ENCODE measurements at places on chromosomes 16 and 17.

GRCh38 chr16:29641561-29641960, 21.5 kb upstream of the SPN start:
- DNase-seq: no peak

DNA sequence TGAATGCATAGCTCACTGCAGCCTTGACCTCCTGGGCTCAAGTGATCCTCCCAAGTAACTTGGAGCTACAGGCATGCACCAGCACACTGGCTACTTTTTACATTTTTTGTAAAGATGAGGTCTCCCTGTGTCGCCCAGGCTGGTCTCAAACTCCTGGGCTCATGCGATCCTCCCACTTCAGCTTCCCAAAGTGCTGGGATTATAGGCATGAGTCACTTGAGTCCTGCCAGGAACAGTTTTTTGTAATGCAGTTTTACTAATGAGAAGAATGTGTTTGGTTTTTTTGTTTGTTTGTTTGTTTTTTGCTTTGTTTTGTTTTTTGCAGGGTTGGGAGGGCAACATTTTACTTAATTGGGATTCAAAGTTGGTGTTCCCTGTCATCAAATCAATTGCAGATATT, 22.2 kb downstream of the SOST start:
- no peak for DNase-seq

GRCh38 chr17:76083536-76084182, 4.7 kb downstream of the ZACN start:
- DNase-seq: no peak

DNA sequence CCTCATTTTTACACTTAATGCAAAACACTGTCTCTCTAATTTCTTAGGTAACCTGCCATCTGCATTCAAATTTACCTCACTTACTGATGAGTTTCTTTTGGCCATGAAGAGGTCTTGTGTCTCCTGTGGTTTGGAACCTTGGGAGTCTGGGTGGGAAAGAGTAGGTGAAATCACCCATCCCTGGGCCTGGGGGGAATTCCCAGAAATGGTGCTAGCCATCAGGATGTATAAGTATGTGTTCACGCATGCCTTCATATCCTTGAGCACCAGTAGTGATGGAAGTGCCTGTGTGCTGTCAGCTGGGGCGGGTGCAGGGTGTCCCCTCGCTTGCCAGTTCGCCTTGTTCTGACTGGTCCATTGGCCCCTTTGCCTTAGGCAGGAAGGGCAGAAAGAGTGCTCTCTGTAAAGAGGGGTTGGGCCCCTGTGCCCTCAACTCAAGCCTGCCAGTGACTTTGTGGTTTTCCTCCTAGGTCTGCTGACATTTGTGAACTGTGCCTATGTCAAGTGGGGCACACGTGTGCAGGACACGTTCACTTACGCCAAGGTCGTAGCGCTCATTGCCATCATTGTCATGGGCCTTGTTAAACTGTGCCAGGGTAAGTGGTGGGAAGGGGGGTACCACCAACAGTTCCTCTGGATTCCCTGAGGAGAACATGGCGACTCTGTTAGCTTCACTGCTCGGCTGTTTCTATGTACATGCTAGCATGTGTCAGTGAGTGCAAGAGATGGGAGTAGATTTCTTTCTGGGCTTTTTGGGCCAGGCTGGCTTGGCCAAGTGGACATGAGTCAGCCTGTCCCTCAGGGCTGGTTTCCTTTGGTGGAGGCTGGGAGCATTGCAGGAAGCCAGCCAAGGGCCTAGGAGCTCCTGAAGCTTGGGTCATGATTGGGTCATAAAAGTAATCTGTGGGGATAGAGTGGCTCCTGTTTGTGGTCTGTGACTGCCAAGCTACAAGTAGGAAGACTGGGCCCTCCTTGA, 23.2 kb downstream of the SLC7A6OS start:
- DNase-seq: peak; percentile 37

DNA sequence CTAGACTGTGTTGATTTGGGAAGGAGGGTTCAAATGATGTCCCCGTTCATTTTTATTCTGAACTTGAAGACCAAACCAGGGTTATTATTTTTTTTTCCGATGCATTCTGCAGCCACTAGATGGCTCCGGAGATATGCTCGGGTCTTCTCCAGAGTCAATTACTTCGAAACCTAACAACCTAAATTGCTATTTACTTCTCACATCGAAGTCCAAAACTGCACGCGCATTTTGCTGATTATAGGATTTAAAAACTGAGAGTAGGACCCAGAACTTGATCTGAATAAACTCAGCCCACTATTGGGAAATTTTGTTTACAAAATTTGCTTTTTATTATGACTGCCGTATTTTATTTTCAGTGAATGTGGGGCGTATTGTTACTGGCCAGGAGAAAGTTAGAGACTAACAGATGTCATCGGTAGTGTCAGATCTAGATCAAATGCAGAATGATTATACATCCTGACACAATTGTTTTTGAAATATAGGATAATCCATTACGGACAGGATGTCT, 263.8 kb downstream of the HS3ST3A1 start:
- no peak for DNase-seq

GRCh38 chr17:4444782-4445473, 11.2 kb downstream of the SPNS3 start:
- DNase-seq: no peak

DNA sequence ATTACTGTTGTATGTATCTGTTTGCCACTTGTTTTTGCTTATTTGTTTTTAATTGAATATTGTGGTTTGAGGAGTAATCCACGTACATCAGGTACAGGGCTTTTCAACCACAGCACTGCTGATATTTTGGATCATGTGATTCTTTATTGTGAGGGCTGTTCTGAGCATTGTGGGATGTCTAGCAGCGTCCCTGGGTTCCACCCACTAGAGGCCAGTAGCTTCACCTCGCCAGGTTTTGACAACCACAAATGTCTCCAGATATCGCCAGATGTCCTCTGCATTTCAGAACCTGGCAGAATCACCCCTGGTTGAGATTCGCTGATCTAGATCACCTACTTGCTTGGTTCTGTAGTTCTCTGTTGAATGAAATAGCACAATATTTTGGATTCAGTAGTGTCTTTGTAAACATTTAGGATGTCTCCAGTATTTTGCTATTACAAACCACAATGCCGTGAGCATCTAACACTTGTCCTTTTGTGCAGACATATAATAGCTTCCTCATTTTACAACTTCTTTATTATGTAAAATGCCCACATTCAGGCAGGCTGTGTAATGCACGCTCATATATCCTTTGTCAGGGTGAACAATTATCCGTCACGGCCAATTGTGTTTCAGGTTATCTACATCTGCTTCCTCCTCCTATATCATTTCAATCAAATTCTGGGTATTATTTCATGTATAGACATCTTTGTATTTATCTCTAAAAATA, 380.3 kb downstream of the SNX29 start:
- DNase-seq: no peak

DNA sequence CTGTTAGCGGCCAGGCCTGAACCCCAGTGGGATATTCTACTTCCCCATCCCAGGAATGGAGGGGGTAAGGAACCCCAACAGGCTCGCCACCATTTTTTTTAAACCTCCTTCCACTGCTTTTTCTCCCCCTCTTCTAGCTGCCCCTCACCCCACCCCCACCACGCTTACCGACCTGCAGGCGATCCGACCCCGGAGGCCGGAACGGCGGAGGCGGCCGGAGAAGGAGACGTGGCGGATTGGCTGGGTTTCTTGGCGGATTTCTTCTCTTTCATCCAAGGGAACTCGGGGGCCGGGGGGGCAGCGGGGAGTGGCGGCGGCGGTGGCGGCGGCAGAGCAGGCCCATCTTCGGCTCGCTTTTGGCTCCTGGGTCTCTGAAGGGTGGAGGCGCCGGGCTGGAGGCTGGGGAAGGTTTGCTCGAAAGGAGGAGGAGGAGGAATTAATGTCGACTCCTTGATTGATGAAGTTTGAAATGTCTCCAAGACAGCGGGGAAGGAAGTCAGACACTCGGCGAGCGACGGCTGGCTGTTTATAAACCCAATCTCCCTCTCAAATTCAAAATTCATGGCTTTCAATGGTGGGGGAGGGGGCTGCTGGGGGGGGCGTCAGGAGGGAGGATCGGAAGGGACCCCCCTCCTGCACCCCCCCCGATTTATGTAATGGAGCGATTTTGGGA, 424 bp downstream of the HOXB2 start:
- DNase-seq: peak; percentile 59

- no peak for DNase-seq
These were observed 56.3 kb upstream of the ARL4D start for GRCh38 chr17:43342589-43342890.

DNA sequence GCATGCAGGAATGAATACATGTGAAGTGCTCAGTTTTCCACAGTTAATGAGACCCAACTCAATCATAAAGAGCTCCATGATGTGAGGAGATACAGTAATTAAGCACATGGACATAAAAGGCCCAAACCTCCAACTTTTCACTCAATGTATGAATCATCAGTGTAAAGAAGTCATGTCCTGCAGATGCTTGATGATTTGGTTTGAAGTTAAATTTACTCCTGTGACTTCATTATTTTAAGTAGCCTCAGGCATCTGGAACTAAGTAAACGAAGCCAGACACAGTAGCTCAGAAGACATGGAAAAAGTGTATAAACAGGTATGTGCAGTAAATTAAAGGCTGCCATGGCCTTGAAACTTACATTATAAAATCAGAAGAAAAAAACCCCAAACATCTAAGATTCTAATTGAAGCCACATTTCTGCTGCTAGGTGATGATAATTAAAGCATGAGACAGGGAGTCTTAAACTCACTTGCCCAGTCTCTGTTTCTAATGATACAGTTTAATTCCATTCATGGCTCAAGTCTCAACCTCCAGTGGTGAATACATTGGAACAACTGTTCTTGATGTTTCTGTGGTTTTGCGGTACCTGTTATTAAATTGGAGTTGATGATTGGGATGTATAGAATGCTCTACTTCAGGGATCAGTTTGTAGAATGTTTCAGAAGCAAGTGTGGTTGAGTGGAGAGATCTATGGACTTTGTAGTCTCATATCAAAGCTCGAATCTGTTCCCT, 28.9 kb upstream of the CCL2 start:
- no peak for DNase-seq

DNA sequence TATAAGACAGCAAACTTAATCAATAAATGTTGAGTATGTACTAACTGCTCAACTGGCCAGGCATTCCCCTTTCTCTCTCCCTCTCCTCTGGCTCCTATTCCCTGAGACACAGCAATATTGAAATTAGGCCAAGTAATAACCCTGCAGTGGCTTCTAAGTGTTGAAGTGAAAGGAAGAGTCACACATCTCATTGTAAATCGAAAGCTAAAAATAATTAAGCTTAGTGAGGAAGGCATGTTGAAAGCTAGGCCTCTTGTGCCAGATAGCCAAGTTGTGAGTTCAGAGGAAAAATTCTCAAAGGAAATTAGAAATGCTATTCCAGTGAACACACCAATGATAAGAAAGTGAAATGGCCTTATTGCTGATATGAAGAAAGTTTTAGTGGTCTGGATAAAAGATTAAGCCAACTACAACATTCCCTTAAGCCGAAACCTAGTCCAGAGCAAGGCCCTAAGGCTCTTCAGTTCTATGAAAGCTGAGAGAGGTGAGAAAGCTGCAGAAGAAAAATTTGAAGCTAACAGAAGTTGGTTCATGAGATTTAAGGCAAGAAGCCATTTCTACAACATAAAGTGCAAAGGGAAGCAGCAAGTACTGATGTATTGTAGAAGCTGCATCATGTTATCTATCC, 35.4 kb upstream of the ABCC11 start:
- DNase-seq: no peak

- no peak for DNase-seq
These were observed 8.0 kb downstream of the CISD3 start for GRCh38 chr17:38738007-38738662.

DNA sequence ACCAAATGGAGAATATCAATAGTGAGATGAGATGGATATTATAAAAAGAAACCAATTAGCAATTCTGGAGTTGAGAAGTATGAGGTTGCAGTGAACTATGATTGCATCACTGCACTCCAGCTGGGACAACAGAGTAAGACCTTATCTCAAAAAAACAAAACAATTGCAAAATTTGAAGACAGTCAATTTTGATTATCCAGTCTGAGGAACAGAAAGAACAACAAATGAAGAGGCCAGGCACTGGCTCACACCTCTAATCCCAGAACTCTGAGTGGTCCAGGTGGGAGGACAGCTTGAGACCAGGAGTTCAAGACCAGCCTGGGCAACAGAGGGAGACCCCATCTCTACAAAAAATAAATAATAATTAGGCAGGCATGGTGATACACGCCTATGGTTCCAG, 35.0 kb downstream of the USP32 start:
- DNase-seq: no peak

- no peak for DNase-seq
These were observed 59.8 kb downstream of the BMERB1 start for GRCh38 chr16:15494236-15494635.

DNA sequence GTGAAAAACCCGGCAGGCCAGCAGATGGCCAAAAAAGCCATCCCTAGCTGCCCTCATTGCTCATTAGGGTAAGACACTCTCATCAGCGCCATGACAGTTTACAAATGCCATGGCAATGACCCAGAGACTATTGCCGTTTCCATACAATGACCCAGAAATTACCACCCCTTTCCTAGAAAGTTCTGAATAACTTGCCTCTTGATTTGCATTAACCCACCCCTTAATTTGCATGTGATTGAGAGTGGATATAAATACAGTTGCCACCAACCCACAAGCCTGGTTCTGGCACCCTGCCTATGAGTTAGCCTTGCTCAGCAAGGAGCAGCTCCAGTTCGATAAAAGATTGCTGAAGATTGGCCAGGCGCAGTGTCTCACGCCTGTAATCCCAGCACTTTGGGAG, 16.1 kb upstream of the C16orf54 start:
- DNase-seq: no peak

- no peak for DNase-seq
These were observed 115.6 kb downstream of the CCDC182 start for GRCh38 chr17:57629470-57629869.

- DNase-seq: no peak
These were observed 2.4 kb downstream of the KCNJ12 start for GRCh38 chr17:21378553-21378952.

DNA sequence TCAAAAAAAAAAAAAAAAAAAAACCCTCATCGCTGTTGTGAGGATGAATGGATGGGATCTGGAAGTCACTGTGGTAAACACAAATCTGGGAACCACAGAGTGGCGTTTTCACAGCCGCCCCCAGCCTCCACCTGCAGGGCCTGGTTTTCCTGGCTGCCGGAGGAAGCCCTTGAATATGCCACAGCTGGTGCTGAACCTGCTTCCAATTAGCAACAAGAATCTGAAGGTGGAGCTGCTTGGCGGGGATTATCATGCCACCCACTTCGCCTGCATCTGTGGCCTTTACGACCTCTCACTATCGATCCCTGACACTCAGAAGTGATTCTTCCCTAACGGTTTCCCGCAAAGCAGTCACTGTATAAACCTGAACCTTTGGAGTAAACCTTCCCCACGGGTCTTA, 16.1 kb downstream of the MRM3 start:
- DNase-seq: no peak
